ENCODE measurements at places on chromosomes 4 and X.

- no peak for DNase-seq
Observed at GRCh38 chr4:42473071-42473684, 75.9 kb downstream of the SHISA3 start.

- peak; percentile 69 for DNase-seq
Observed at GRCh38 chr4:103046416-103047290, 27.1 kb upstream of the SLC9B1 start.

DNA sequence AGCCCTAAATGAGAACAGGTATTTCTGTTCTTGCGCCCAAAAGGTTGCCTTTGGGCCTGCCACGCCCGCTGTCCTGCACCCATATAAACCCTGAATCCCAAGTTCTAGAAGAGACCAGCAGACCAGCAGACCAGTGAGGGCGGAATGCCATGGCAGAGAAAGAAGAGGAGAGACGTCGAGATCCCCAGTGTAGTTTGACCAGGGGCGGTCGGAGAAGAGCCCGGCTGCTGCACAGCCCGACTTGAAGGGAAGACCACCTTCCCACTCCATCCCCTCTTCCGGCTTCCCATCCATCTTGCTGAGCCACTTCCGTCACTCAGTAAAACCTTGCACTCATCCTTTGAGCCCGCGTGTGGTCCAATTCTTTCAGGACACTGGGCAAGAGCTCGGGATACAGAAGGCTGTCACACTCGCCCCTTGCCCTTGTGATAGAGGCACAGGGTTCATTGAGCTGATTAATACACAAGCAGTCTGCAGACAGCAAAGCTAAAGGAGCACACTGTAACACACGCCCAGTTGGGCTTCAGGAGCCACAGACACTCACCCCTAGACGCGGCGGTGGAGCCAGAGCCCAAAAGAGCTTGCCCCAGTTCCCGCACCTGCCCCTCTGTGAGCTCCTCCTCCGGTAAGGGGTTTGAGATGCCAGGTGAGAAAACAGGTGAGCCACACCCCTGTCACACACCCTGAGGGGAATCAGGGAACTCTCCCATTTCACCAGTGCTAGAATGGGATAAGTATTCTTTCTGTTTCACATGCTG is 230.8 kb downstream of the PCDH10 start:
- DNase-seq, result no peak

DNA sequence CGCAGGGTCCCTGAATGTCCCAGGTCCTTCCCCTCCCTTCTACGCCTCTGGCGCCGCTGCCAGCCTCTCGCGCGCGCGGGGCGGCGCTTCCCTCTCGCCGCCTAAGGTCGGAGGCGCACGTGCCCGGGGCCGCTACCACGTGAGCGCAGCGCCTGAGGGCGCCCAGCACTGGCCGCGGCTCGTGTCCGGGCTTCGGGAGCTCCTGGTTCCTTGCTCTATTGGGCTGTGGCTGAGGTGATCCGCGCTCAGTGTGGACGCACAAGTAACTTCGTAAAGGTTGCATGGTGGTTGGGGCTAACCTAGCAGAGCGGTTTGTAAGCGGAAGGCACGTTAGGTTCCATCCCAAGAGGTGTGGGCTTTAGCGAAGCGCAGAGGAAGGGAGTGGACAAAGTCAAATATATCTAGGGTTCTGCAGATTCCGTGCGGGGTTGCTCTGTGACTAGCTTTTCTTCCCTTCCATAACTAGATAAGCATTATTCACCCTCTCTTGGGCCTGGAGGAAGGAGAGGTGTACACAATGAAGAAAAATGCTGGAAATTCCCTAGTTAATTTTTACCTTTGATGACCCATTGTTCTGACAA is 1.8 kb downstream of the TLL1 start:
- no peak for DNase-seq

DNA sequence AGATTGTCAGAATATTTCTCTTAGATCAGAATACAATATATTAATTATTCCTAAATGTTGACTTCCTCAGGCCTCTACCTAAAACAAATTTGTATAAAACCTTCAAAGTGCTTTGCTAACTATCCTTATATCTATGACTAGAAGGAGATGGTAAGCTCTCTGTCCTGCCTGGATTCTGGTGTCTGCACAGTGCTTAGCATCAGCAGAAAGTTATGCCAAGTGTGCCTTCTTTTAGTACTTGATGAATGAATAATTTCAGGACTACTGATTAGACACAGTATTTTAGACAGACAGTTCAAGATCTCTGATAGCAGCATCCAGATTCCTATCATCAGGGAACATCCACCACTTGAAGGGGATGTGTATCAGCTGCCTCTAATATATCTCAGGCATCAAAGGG is 242.4 kb upstream of the TLL1 start:
- no peak for DNase-seq

DNA sequence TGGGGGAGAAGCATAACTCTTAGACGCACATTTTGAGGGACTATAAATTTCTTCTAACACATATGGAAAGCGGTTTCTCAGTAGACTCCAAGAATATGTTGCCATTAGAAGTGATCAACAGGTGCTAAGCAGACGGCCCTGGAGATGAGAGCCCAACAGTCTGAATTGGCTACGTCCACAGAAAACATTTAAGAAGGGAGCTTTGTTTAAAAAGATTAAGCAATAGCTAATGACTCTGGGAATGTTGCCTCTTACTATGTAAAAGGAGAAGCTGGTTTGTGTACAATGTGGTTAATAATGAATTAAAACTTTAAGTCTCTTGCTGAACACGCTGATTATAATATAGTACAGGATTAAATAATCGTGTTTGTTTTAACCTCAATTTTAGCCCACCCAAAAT is 399.5 kb downstream of the SMARCA1 start:
- no peak for DNase-seq

DNA sequence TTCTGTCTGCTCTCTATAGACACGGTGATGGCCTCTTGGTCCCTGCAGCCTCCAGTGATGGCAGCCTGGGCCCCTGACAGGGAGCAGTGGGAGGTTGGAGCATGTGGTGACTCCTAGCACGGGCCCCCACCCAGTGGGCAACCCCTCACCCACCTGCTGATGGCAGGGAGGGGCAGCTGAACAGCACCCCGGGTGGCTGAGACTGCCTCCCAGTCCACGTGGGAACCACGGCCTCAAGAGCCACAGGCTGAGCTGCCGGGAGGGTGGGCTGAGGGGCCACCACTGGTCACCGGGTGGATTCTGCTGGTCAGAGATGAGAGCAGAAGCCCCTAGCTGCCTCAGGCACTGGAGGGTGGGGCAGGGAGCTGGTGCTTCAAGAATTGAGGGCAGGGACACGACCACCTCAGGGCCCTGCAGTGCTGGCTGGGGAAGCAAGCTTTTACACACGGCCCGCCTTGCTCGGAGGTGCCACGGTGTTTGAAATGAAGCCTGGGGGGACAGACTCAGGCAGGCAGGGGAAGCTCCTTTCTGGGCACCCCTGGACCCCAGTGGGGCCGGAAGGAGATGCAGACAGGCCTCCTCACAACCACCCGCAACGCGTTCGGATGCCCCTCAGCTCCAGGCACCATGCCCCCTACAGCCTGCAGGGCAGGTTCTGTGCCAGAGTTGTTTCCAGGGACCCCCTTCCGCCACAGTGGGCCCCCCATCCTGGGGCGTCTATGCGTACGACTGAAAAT is 6.3 kb upstream of the HAUS3 start:
- DNase-seq, result no peak

DNA sequence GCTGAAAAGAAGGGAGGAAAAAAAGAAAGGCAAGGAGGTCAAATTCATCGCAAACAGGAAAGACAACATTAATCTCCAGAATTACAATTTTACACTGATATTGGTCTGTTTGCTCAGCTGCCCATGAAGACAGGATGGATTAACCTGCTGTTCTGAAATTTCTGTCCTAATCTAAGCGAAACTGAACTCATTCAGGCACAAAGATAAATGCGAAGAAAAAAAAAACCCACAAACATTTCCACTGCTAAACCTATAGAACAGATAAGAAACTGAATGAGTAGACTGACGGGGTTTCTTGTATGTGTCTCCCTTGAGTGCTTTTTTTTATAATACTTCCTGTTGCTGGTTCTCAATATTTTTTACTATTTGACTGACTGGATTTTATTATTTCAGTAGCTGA is 251.8 kb upstream of the FTHL17 start:
- no peak for DNase-seq

DNA sequence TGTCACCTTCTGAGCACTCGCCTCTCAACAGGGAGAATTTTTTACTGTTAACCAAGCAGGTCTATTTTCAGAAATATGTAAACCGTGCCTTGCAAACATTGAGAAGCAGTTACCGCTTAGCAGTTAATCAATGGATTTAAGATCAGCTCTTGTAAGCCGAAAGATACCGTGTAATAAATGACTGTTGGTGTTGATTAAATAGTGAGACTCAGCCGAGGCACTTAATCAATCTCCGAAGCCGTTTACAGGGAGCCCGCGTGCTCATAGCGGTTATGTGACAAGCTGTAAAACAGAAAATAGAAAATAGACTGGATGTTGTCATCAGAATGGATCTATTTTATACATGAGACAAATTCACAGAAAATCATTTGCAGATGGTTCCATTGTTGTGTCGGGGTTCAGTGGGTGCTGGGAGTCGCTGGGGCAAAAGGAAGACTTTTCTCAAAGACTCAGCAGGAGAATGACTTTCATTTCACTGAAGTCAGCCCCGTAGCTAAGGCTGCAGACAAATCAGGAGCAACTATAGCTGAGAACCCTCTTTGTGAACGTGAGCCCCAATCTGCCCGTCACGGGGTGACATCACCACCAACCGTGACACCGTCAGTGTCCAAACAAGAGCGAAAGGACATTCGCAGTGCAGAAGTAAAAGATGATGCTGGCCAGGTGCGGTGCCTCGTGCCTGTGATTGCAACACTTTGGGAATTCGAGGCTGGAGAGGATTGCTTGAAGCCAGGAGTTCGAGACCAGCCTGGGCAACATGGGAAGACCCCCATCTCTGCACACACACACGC is 275.3 kb downstream of the CRLF2 start:
- DNase-seq, result no peak

DNA sequence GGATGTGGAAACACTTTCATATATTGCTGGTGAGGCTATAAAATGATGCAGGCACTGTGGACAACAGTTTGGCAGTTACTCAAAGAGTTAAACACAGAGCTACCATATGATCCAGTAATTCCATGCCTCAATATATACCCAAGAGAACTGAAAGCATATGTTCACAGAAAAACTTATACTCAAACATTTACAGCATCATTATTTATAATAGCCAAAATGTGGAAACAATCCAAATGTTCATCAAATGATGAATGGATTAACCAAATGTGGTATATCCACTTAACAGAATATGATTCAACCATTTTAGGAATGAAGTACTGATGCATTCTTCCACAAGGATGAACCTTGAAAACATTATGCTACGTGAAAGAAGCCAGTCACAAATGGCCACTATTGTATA is 603.8 kb downstream of the IQCM start:
- no peak for DNase-seq

DNA sequence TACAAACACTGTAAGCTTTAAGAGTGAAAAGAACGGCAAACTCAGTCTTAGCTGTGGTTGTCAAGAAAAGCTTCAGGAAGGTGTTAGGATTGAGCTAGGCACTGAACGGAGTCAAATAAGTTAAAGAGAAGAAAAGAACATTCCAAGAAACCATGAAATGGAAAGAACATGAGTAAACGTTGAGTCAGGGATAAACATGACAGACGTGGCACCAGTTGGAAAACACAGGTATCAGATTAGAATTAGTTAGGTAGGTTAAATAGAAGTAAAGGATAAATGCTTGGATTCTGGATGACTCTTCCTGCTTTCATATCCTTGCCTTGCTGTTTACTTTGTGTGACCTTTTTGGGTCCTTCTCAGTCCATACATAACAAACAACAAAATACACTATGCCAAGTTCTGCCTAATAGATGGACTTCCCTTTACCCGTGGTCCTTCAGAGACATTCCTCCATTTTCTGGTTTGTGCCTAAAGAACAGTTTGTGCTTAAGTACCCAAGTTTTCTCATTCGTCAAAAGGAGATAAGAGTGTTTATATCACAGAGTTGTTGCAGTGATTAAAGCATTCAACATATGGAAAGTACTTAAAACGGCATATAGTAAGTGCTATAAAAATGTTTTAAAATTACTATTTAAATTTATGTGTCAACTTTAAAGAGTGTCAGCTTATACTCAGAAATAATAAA is 446.9 kb downstream of the TMA16 start:
- DNase-seq, result no peak

DNA sequence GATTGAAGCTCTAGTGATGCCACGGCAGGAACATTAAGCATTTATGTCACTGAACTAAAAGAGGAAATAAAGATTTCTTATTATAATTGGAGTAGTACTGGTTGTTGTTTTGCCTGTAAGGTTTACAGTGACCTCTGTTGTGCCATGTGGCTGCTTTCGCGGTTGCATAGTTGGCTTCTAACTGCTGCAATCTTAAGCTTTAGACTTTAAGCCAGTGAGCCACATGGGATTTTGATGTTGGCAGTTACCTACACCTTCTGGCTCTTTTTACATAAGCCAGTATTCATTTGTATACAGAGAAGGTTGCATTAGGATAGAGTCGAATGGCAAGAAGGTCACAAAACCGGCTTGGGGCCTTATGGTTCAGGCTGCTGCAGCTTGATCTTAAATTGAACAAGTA is 1311.6 kb downstream of the RAPGEF2 start:
- no peak for DNase-seq

DNA sequence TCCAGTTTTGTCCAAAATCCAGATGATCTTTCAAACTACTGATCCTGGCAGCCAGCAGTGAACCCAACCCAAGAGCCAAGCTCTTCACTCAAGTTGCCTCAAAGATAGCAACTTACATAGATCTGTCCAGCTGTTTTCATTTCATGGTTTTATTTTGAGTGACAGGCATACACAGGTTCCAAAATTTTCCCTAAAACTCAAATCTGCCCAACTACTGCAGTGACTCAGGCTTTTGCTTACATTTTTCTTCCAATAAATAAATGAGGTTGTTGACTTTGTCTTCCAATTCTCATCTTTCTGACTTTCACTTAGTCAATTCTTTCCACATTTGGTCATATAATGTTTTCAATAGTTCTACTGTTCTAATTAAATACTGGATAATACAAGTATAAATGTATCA is 158.8 kb downstream of the TECRL start:
- no peak for DNase-seq

GRCh38 chr4:74368596-74368995 is 3.7 kb downstream of the EREG start:
- DNase-seq, result no peak

GRCh38 chr4:47974566-47974965 is 41.9 kb downstream of the CNGA1 start:
- no peak for DNase-seq

DNA sequence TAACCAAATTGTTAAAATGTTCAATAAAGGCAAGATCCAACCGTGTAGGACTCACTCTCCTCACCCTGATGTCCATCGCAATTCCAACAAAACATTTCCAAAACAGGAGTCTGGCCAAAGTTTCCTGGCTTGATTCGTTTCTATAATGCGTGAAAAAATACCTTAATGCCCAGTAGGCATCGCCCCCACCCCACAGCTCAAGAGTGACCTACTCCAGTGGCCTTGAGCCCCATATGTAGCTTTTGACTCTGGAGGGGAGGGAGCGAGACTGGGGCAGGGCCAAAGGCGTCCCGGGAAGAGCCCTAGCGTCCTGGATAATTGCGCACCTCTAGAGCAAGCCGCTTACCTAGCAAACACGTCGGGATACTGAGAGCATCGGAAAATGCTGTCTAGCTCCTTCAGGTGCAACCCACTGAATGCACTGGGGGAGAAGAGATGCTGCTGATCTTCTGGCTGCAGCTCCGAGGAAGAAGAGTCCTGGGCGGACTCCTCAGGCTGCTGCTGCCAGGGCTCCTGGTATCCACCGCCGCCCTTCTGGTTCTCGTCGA is 55.6 kb upstream of the NKAP start:
- no peak for DNase-seq
